AG09319 (cell line): ENCODE measurements at places on chromosomes 12 and 14.

DNA sequence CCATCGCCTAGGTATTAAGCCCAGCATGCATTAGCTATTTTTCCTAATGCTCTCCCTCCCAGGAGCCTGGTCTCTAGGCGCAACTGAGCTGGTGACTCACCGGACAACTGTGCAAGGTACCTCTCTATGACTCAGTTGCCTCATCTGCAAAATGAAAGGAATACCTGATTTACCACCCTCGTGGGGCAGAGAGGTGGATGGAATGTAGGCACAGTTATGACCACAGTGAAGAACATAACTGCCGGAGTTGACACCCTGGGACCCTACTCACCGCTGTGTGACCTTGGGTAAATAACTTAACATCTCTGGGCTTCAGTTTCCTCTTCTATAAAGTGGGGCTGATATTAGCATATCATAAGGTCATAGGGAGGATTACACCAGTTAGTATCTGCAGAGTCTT, 22.6 kb downstream of the BCL11B start:
- no peak for DNase-seq

DNA sequence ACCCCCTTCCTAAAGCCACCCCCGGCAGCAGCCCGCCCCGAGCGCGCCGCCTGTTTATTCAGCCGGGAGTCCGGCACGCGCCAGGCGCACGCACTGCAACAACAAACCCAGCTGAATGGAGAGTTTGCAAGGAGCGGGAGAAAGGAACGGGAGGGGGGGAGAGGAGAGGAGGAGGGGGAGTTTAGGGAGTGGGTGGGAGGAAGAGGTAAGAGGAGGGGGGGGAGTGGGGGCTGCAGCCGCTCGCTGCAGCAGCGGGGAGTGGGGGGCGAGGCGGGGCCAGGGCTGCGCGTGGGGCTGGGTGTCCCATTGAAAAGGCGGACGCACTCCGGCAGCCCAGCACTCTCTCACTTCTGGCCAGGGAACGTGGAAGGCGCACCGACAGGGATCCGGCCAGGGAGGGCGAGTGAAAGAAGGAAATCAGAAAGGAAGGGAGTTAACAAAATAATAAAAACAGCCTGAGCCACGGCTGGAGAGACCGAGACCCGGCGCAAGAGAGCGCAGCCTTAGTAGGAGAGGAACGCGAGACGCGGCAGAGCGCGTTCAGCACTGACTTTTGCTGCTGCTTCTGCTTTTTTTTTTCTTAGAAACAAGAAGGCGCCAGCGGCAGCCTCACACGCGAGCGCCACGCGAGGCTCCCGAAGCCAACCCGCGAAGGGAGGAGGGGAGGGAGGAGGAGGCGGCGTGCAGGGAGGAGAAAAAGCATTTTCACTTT, at the start of gene ASCL1:
Gene ASCL1 (plus strand): TSS at position 336 of the 712 bp plus-strand sequence. CDS start 571 bp downstream, outside the sequence.
- DNase-seq, result no peak

GRCh38 chr12:95397571-95397970, 76.4 kb upstream of the METAP2 start:
- no peak for DNase-seq

DNA sequence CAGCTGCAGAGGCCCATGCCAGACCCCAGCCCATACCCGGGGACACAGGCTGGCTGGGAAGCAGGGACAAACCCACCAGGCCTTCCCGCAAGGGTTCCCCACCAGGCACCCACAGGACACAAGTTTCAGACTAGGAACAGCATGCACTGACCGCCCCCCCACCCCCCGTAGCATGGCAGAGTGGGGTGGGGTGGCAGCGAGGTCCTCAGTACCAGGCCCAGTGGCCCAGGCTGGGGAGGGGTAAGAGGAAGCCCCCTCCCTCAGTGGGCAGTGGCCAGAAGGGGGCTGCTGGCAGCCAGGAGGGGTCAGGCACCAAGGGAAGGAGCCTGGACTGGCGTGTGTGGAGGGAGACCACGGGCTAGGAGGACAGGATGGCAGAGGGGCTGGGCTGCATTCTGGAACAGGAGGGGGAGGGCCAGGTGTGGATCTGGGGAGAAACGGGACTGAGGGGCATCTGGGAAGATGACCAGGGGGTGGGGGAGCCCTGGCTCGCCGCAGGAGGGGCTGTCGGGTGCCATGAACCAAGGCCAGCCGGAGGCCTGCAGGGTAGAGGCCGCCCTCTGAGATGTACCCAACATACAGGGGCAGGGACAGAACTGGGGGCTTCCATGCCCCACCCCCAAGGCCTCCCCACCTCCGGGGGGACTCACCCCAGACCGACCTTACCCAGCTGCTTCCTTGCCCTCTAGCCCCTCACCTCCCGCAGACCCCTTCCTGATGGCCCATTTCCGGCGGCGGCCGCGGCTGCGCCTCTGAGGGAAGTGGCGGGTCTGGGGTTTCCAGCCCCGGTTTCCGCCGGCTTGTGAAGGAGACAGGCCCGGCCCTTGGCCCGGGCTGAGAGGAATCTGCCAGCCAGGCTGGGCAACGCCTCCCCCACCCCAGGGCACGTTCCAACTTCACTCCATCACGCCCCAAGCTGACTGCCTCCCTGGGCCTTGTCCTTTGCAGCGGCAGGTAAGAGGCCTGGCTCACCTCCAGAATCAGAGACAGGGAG, 5.6 kb upstream of the JAG2 start:
- DNase-seq, result no peak

DNA sequence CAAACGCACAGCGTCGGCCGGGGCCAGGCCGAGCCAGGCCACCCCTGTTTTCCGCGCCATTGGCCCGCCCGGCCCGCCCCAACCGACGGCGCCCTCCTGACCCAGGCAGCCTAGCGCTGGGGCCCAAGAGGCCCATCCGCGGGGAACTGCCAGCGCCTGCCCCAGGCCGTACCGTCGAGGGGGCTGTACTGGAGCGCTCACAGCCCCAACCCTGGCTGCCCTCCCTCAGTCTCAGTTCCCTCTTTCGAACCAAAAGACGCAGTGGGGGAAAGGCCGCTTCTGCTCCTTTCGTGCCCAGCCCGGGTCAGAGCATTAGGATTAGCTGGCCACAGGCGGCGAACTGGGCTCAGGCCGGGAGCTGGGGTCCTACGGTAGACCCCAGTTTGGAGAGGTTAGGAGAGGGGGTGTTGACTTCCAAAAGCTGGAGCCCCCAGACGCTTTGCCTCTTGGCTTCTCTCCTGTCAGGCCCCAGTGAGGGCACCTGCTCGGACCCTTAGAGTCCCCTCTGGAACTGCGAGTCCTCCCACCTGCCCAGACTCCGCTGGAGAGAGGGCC, 1.9 kb downstream of the NKX2-1 start:
- no peak for DNase-seq

- DNase-seq, result no peak
Measured at GRCh38 chr12:92002673-92003382, 142.8 kb downstream of the BTG1 start.
